ENCODE measurements at places on chromosomes 3 and 15.

DNA sequence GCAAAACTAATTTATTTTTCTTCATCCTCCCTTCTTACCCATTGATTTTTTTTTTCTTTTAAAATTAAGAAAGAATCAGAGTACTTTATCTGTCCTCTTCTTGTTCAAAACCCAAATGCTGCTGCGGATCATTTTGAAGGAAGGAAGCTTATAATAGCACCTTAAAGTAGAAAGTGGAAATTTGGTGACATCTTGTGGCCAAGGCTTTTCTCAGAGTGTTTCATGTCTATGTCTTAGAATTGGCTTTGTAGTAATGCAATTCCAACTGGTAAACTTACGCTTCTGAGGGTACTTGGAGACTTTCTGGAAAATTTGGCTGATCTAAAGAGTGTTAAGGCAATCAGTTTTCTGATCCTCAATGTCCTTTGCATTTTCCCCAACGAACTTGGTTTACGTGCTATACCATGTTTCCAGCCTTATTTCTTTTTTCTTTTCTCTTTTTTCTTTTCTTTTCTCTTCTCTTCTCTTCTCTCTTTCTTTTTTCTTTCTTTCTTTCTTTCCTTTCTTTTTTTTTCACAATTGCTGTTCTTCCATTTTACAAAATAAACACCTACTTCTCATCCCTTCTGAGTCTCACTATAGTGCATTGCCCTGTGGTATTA lies 30.7 kb downstream of the C3orf38 start:
- no peak for DNase-seq

DNA sequence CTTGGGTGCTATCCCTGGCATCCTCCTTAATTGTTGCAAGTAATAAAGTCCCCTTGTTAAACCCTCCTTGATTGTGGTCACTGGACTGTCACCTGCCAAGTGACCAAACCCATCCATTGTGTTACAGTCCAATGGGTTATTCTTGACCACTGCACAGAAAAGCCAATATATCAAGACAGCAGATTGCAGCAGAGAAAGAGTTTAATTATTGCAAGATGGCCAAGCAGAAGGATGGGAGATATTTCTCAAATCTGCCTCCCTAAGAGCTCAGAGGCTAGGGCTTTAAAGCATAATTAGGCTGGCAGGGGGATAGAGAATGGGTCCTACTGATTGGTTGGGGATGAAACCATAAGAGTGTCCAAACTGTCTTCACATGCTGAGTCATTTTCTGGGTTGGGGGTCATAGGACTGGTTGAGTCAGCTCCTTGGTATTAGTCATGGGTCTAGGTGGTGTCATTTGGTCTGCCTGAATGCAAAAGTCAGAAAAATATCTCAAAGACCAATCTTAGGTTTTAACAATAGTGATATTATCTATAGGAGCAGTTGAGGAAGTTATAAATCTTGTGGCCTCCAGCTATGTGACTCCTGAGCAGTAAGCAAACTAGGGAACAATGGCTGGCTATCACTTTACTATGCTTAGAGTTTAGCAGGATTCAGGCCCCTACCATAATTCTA lies 19.1 kb upstream of the XYLB start:
- no peak for DNase-seq

- DNase-seq: peak; percentile 13
These were observed 40.5 kb downstream of the ARMC8 start for GRCh38 chr3:138227650-138228049.

DNA sequence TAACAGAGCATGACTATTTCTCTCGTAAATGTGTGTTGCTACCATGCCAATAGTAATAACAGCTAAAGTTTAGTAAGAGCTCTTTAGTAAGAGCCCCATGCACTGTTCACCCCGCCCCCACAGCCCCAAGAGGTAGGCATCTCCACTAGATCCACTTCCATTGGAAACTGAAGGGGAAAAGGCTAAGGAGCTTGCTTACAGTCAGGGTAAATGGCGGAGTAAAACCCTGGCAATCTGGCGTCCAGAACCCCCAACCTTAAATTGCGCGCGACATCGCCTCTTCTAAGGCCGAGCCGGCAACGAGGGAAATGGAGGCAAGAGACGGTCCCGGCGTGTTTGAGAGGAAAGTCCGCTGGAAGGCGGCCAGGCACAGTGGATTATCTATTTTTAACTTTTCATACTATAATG lies 654 bp upstream of the C3orf38 start:
- DNase-seq: no peak

GRCh38 chr3:98766924-98767323 lies 3.8 kb downstream of the ST3GAL6 start:
- DNase-seq: no peak

GRCh38 chr15:45454814-45455213 lies 67.7 kb downstream of the SLC30A4 start:
- peak; percentile 79 for DNase-seq

DNA sequence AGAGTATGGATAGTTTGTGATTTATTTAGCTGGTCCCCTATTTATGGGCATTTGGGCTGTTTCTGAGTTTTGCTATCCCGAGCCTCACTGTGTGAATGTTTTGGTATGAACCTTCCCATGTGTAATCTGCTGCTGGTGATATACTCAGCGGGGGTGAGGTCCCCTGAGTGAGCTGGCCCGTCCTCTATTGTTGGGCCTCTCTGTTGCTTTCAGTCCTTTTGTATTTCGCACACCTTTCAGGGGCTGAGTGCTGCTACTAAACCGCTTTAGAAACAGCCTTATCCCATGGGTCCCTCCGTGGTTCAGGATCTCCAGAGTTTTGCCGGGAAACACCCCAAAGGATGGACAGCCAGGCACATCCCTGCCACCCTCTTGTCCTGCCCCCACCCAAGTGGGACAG lies 94.5 kb downstream of the WNT7A start:
- no peak for DNase-seq

DNA sequence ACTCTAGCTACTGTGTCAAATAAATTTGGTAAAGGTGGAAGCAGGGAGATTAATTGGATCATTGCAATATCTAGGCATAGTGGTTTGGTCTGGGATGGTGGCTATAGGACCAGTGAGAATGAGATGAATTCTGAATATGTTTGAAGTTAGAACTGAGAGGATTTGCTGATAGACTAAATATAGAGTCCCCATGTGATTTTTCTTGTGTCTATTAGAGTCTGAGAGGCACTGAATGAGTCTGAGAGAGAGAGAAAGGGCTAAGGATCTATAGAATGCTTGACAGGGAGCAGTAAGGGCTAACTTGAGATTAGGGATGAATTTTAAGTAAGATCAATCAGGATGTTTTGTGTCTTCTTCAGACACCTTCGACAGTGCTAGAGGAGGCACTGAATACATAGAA lies 77.9 kb upstream of the CHL1 start:
- DNase-seq: no peak

DNA sequence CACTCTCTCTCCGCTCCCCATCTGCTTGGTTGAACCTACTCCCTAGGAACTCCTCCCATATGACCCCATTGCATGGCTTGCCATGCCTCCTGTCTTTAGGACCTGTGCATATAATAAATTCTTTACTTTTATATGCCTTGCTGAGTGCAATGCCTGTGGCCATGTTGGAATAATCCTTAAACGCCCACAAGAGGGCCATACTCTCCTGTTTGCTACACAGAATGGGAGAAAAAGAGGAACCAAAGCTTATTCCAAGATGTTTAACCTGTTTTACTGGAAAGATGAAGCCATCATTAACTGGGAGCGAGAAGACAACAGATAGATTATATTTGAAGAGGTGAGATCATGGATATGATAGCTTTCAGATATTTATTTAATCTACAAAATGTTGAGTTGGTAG lies 1097.8 kb downstream of the NAALADL2 start:
- no peak for DNase-seq
